ENCODE measurements at places on chromosomes 16 and 17. TPM values are rescaled to one million over a fixed set of nuclear protein-coding genes. Genes with fewer than 3 reads are reported as not detected.

CRHR1 gene
- not detected for total RNA-seq

ABCC11 gene
- total RNA-seq: 0.09 TPM

PRSS8 gene
- total RNA-seq: not detected

TUBG2 gene
- 12.6 TPM for total RNA-seq

OTOP3 gene
- not detected for total RNA-seq

CORO6 gene
- total RNA-seq: 3.1 TPM

MAZ gene
- 387 TPM for total RNA-seq

KRTAP3-2 gene
- not detected for total RNA-seq

TGFB1I1 gene
- 1.2 TPM for total RNA-seq

SLC38A8 gene
- total RNA-seq: not detected

GLOD4 gene
- 98.0 TPM for total RNA-seq
